HFFc6 (cell line): ENCODE measurements at places on chromosomes 4 and X. TPM values are rescaled to one million over a fixed set of nuclear protein-coding genes. Genes with fewer than 3 reads are reported as not detected.
A peak's percentile ranks its signal among the peaks of the same experiment; 100 is the strongest.

GRCh38 chr4:54032558-54033135, 31.8 kb downstream of the CHIC2 start:
- DNase-seq = no peak
- 0 out of 2 replicates have a peak overlapping the region, but pooled peaks have one; percentile 6 for H3K27ac ChIP-seq
- H3K27me3 ChIP-seq = peaks cover 1% of the 10 kb centered on the region; the same call in 1 of the 2 replicates
- H3K36me3 ChIP-seq = peaks cover 33% of the 10 kb centered on the region
- no peak overlapping the region for H3K4me3 ChIP-seq

- H3K27me3 ChIP-seq = peaks cover 9% of the 10 kb centered on the region
- DNase-seq = no peak
- no peaks in the 10 kb centered on the region; the same call in 1 of the 2 replicates for H3K36me3 ChIP-seq
- H3K4me1 ChIP-seq = no peaks in the 10 kb centered on the region
These were observed 15.7 kb downstream of the L1CAM start for GRCh38 chrX:153870288-153870690.

The SPATA18 gene
- total RNA-seq = 4.1 to 12.6 TPM (median 7.9 TPM) in 3 replicates

The ACE2 gene
- total RNA-seq = not detected in 3 replicates

GRCh38 chrX:19882066-19882775, 5.2 kb downstream of the SH3KBP1 start:
- no peak for DNase-seq
- H3K27ac ChIP-seq = peak overlapping the region; percentile 52
- H3K4me1 ChIP-seq = peaks cover 47% of the 10 kb centered on the region
- H3K4me3 ChIP-seq = no peak overlapping the region

The PAK3 gene
- total RNA-seq = not detected in 3 replicates

DNA sequence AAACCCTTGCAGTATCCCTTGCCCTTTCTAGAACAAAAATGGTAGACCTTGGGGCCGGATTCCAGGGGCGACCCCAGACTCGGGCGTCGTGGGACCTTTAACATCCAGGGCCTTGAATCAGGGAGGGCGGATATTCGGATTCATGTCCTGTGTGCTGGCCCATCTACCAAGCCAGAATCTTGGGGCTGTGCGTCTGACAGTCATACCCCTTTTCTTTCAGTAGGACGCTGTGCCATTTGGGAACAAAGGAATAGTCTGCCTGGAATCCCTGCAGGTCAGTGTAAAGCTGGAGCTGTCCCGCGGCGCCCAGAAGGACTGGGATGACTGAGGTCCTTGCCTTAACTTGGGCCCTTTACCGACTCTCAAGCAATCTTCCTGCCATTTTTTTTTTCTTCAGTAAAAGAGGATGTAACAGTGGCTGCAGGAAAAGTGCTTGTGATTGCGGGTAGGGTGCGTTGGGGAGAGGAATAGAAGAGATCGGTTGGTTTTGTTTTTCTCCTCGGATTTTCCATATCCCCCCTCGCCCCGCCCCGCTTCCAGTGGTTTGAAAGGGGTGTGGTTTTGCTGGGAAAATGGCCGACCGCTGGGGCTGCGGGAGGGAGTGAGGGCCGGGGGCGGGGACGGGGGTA, 518 bp downstream of the ARMCX1 start:
- H3K36me3 ChIP-seq = peaks cover 6% of the 10 kb centered on the region; the same call in 1 of the 2 replicates
- DNase-seq = peak; percentile 23
- H3K4me1 ChIP-seq = peaks cover 14% of the 10 kb centered on the region; the same call in 1 of the 2 replicates
- H3K27me3 ChIP-seq = no peaks in the 10 kb centered on the region; the same call in 1 of the 2 replicates
- H3K27ac ChIP-seq = peak overlapping the region; percentile 96

DNA sequence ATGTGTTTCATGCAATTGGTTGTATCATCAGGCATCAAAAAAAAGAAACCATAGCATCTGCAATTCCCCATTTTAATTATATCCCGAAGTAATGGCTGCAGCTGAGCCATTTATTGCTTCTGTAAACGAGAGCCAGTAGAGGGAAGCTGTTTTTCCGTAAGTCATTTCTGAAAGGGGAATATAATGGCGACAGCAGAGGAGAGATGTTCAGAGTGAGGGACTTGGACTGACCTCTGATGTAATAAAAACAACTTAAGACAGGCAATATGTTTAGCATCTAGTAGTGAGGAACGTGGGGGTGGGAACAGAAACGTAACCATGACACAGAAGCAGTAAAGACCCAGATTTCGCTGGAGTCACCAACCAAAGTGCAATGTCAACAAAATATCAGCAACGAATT, 31.5 kb upstream of the NAA11 start:
- DNase-seq = no peak
- H3K4me1 ChIP-seq = no peaks in the 10 kb centered on the region
- H3K36me3 ChIP-seq = no peaks in the 10 kb centered on the region
- H3K4me3 ChIP-seq = no peak overlapping the region

DNA sequence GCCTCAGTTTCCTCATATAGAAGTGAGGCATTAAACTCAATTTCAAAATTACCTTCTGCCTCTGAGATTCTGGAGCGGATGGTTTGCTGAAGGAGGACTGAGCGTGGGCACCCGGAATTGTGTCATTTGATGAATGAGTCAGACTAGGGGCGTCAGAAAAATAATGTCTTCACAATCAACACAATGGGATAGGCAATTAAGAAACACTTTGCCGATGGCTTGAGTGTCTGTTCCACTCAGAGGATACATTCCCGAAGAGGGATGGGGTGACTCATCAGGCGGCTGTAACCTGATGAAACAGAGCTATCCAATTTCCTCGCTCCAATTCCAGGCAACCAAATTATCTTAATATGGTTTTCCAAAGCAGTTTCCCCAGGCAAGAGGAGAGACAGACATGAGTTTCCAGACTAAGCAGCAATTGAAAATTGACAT, 1.2 kb upstream of the CHRNA9 start:
- H3K4me3 ChIP-seq = peak overlapping the region; percentile 9
- H3K27me3 ChIP-seq = no peaks in the 10 kb centered on the region; the same call in 1 of the 2 replicates
- H3K27ac ChIP-seq = peak overlapping the region; percentile 32; the same call in 1 of the 2 replicates

GRCh38 chr4:88765729-88766128, 68.1 kb upstream of the NAP1L5 start:
- H3K27me3 ChIP-seq = no peaks in the 10 kb centered on the region
- H3K27ac ChIP-seq = no peak overlapping the region
- peak; percentile 83 for DNase-seq
- H3K4me3 ChIP-seq = no peak overlapping the region
- 0 out of 2 replicates have a peak, but pooled peaks cover 4% of the 10 kb centered on the region for H3K36me3 ChIP-seq

GRCh38 chrX:78931814-78932213, 13.4 kb upstream of the P2RY10 start:
- DNase-seq = no peak
- H3K27ac ChIP-seq = no peak overlapping the region
- no peak overlapping the region for H3K4me3 ChIP-seq
- H3K4me1 ChIP-seq = no peaks in the 10 kb centered on the region
- H3K36me3 ChIP-seq = no peaks in the 10 kb centered on the region

- peaks cover 8% of the 10 kb centered on the region; the same call in 1 of the 2 replicates for H3K36me3 ChIP-seq
- DNase-seq = no peak
- H3K27ac ChIP-seq = peak overlapping the region; percentile 20; the same call in 1 of the 2 replicates
These were observed 73.5 kb downstream of the WDR19 start for GRCh38 chr4:39255871-39256270.

GRCh38 chr4:54971474-54971950, 153.9 kb downstream of the KDR start:
- no peak overlapping the region for H3K4me3 ChIP-seq
- peaks cover 6% of the 10 kb centered on the region; the same call in 1 of the 2 replicates for H3K27me3 ChIP-seq
- H3K4me1 ChIP-seq = no peaks in the 10 kb centered on the region
- no peak overlapping the region for H3K27ac ChIP-seq
- no peaks in the 10 kb centered on the region for H3K36me3 ChIP-seq

DNA sequence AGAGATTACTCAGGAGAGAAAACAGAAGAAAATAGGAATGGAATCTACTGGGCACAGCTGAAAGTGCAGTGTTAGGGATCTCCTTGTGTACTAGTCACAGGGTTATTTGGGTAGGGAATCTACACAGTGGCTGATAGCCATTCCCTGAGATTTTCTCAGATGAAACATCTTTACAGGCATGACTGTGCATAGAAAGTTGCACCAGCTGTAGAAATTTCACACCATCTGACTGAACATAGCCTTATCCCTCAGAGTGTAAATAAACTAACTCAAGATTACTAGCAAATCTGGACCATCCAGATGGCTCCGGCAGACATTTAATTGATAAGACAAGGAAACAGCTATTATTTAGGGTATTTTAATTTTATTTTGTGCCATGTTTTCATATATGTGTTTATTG, 2053.5 kb upstream of the TENM3 start:
- H3K27me3 ChIP-seq = no peaks in the 10 kb centered on the region
- H3K4me1 ChIP-seq = no peaks in the 10 kb centered on the region
- H3K27ac ChIP-seq = no peak overlapping the region

DNA sequence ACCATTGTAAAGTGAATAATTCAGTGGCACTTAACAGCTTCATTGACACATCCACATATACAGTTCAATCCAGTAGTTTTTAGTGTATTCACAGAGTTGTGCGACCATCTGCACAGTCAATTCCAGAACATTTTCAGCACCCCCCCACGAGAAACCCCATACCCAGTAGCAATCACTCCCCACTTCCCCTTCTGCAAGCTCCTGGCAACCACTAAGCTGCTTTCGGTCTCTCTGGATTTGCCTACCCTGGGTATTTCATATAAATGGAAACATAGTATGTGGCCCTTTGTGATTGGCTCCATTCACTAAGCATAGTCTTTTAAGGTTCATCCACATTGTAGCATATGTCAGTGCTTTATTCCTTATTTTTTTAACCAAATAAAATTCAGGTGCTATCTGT, 10.0 kb downstream of the MSL3 start:
- H3K4me3 ChIP-seq = no peak overlapping the region
- H3K27ac ChIP-seq = no peak overlapping the region
- no peaks in the 10 kb centered on the region for H3K27me3 ChIP-seq
- no peaks in the 10 kb centered on the region; the same call in 1 of the 2 replicates for H3K4me1 ChIP-seq

The MMAA gene
- 6.5 to 8.0 TPM (median 7.2 TPM) in 3 replicates for total RNA-seq

The P2RY4 gene
- total RNA-seq = not detected in 3 replicates

The NPY5R gene
- total RNA-seq = not detected in 2 replicates

DNA sequence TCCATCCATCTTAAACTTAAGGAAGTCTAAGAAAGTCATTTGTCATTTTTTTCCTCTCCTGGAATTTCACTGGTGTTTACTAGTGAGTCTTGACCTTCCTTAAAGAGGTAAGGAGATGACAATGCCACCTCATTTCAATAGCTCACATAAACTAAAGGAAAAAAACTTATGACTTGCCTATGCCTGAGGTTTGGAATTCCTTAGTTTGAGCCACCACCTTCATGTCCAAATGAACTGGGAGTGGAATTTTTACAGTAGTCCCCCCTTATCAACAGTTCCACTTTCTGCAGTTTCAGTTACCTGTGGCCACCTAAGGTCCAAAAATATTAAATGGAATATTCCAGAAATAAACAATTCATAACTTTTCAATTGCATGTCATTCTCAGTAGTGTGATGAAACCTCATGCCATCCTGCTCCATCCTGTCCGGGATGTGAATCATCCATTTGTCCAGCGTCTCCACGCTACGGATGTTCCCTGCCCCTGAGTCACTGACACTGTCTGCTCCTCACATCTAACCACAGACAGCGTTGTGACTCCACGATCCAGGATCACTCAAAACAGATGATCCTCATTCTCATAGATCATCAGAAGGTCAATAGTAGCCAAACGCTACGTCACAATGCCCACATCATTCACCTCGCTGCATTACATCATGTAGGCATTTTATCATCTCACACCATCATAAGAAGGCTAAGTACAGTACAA, 177.4 kb downstream of the SH3KBP1 start:
- H3K4me1 ChIP-seq = peaks cover 54% of the 10 kb centered on the region
- peak overlapping the region; percentile 93 for H3K27ac ChIP-seq
- H3K36me3 ChIP-seq = no peaks in the 10 kb centered on the region; the same call in 1 of the 2 replicates
- peak overlapping the region; percentile 38 for H3K4me3 ChIP-seq
- DNase-seq = peak; percentile 94

DNA sequence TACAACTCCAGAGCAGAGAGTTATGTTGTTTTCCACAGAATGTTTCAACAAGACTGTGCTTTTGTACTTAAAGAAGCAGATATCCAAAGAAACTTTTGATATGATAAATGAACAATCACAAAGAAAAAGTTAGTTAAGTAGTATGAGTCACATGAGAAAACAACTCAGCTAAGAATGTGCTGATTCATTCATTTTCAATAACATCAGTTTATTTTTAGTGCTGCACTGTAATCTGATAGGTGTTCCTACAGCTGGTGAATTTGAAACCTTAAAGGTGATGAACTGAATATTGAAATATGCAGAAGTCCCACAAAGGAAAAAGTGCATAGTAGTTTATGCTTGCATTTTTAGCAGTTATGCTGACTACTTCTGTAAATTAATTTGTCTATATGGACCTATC, 180.3 kb upstream of the TENM3 start:
- peak; percentile 68 for DNase-seq
- H3K4me3 ChIP-seq = peak overlapping the region; percentile 52
- no peaks in the 10 kb centered on the region for H3K36me3 ChIP-seq
- H3K4me1 ChIP-seq = peaks cover 30% of the 10 kb centered on the region
- no peaks in the 10 kb centered on the region; the same call in 1 of the 2 replicates for H3K27me3 ChIP-seq

GRCh38 chr4:159483110-159483781, 380.4 kb downstream of the RAPGEF2 start:
- H3K27me3 ChIP-seq = peaks cover 7% of the 10 kb centered on the region
- H3K4me1 ChIP-seq = peaks cover 5% of the 10 kb centered on the region; the same call in 1 of the 2 replicates
- no peak for DNase-seq
- H3K27ac ChIP-seq = no peak overlapping the region
- H3K36me3 ChIP-seq = no peaks in the 10 kb centered on the region
- H3K4me3 ChIP-seq = no peak overlapping the region

- H3K27ac ChIP-seq = no peak overlapping the region
- peaks cover 21% of the 10 kb centered on the region for H3K4me1 ChIP-seq
- DNase-seq = no peak
- H3K4me3 ChIP-seq = no peak overlapping the region
These were observed 40.8 kb downstream of the LAMP2 start for GRCh38 chrX:120428309-120428708.

DNA sequence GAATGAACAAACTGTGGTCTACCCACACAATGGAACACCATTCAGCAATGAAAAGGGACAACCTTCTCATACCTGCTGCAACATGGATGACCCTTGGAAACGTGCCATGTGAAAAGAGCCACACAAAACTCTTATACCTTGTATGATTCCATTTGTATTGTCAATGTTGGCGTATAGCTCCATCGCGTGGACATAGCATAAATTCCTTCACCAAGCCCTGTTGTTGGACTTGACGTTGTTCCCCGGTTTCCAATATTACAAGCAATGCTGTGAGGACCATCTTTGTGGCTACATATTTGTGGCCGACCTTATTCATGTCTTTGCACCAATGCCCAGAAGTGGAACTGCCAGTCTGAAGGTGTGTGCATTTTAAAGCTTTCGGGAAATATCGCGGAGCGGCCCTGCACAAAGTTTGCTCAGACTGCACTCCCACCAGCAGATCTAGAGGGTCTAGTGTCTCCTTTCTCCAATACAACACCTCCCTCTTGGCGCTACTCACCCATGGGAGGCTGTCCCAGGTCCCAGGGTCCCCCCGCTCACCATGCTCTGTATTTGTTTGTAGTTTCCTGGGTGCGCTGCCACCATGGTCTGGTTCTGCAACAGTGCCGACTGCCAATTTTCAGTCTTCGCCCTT, at the start of gene CLDN34:
Gene CLDN34 (plus strand): TSS at position 584 of the 634 bp plus-strand sequence. CDS start 0 bp downstream, at position 584.
- DNase-seq = no peak
- H3K4me3 ChIP-seq = no peak within 1 kb of the TSS
- H3K4me1 ChIP-seq = no peaks in the 10 kb centered on the region
- peaks cover 2% of the 10 kb centered on the region for H3K27me3 ChIP-seq

GRCh38 chrX:131951166-131951565, 71.9 kb upstream of the STK26 start:
- no peak for DNase-seq
- H3K4me3 ChIP-seq = no peak overlapping the region
- H3K27me3 ChIP-seq = no peaks in the 10 kb centered on the region; the same call in 1 of the 2 replicates
- H3K4me1 ChIP-seq = no peaks in the 10 kb centered on the region
